B cell (primary cell): ENCODE measurements at places on chromosomes 3 and 15. TPM values are rescaled to one million over a fixed set of nuclear protein-coding genes. Genes with fewer than 3 reads are reported as not detected.

The CHDH gene
- polyA plus RNA-seq, result 0.03 and 0.22 TPM in 2 replicates

DNA sequence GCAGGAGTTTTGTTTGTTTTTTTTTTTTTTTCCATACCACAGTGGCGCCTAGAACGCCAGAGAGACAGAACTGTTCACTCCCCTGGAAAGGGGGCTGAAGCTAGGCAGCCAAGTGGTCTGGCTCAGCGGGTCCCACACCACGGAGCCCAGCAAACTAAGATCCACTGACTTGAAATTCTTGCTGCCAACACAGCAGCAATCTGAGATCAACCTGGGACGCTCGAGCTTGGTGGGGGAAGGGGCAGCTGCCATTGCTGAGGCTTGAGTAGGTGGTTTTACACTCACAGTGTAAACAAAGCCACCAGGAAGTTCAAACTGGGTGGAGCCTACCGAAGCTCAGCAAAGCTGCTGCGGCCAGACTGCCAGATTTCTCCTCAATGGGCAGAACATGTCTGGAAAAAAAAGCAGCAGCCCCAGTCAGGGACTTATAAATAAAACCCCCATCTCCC is 29.8 kb downstream of the SPICE1 start:
- DNase-seq, result no peak

The GSK3B gene
- 12.3 and 15.2 TPM in 2 replicates for polyA plus RNA-seq

- no peak for DNase-seq
Measured at GRCh38 chr15:77057685-77058084, 13.2 kb downstream of the TSPAN3 start.

The COL8A1 gene
- polyA plus RNA-seq, result not detected in 2 replicates

DNA sequence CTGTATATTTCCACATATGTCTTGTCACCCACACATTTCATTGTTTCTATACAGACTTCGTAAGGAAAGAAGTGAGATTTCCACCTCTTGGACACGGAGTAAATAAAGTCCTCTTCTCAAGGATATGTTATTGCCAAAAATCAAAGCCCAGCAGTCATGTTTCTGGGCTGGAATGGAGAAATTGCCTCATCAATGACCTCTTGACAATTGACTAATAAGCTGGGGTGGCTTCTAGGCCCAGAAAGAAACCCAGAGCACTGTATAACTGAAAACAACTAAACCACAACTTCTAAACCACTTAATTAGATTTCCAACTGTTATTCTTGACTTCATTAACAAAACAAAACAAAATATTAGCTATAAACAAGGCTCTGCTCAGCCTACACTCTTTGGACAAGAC is 56.4 kb upstream of the SLC24A5 start:
- DNase-seq, result no peak

- no peak for DNase-seq
Measured at GRCh38 chr3:178155521-178155920, 380.7 kb upstream of the KCNMB2 start.

DNA sequence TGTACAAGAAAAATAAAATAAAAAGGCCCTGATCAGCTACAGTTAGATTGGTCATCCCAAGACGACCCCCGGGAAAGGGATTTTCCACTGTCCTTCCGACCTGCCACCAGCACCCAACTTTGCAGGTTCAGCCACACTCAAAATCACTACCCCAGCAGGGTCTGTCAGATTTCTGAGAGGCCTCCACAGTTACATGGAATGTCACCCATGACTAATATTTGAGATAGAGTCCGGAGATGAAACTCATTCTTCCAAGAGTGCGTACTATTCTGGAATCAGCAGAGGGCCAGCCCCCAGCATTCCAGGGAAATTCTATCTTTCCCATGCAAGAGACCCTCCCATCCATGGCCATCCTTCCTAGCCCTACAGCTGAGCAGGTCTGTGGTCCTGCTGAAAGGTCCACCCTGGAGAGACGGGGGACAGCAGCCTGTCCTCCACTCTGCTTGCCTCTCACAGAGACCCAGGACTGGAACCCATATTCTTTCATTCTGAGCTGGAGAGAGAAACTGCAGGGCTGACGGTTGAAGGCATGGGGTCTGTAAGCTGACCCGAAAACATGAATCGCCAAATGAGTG is 5.8 kb downstream of the LIPC start:
- DNase-seq, result no peak

The TLR9 gene
- polyA plus RNA-seq, result 1.9 and 3.7 TPM in 2 replicates

DNA sequence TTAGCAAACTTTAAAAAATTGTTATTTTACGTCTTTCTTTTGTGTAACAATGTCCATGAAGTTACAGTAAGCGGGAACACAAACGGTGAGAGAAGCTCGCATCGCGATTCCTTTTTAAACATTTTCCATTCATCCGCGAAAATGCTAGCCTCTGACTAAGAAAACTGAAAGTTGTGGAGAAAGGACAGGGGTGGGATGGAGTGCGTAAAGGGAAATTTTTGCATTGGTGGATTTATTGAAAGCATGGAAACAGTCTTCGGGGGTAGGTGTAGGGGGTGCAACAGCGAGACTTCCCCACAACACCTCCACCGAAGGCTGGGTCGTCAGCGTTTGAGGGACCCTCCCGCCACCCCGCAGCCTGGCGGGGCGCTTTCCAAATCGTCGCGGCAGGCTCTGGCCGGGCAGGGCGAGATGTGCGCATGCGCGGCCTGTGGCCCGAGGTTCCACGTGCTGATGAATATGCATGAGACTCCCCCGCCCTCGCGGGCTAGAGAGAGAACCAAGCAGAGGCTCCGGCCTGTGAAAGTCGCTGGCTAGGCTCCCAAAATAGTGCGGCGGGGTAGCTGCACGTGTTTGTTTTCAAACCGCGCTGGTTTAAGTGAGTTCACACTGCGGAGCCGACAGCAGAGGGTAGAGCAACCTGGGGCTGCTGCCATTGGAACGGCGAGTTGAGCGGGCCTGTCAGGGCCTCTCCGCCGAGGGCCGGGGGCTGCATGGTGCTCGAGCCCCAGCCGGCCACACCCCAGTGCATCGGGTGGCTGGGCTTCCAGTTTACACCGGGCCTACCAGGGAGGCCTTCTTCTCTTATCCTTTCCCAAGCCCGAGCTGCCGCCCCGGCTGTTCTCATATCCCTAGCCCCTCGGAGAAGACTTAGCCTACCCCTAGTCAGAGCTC is 9.9 kb downstream of the ZIC1 start:
- no peak for DNase-seq

DNA sequence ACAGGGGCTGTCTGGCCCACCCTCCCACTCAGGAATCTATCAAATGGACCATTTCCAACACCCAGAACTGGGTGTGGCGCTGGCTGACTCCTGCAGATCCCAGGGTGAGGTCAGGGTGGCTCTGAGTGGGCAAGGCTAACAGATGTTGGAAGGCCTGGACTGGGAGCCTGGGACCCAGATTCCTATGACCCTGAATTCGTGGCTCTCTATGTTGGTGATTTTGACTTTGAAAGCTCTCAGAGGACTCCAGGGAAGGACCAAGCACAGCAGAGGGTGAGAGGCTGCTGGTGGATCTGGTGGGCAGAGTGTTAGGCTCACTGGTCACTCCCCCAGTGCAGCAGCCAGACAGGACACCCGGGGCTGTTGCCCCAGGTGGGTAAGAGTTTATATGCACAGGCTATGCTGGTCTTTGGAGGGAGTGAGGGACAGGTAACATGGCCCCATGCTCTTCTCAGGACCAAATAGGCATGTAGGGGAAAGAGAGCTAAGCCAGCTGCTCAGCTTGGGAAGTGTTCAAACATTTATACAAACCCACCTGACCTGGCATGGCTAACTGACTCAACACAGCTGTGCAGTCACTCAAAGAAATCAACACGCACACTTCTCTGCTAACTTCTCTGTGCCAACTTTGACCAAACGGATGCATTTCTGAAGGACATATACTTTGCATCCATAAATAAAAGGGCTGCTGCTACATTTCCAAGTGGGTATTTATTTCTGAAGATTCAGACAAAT is 62.6 kb upstream of the RAB6B start:
- no peak for DNase-seq

GRCh38 chr3:135911110-135911509 is 54.4 kb upstream of the PPP2R3A start:
- DNase-seq, result no peak

DNA sequence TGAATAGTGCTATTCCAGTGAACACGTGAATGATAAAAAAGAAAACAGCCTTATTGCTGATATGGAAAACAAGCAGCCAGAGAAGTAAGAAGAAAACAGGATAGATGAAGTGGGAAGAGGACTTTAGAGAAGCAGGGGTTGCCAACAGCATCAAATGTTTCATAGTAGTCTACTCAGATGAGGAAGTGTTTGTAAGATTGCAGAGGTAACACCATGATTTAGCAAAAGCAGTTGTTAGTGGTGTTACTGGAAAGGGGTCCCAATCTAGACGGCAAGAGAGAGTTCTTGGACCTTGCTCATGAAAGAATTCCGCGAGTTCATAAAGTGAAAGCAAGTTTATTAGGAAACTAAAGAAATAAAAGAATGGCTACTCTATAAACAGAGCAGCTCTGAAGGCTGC is 108.8 kb upstream of the MCTP2 start:
- DNase-seq, result no peak

The TICRR gene
- polyA plus RNA-seq, result 0.07 and 0.13 TPM in 2 replicates

GRCh38 chr15:30041868-30042267 is 40.9 kb upstream of the GOLGA8J start:
- DNase-seq, result no peak

The PSTPIP1 gene
- polyA plus RNA-seq, result 69.2 and 79.3 TPM in 2 replicates

The COMMD2 gene
- polyA plus RNA-seq, result 15.0 and 15.7 TPM in 2 replicates

The MCTP2 gene
- 38.3 and 47.1 TPM in 2 replicates for polyA plus RNA-seq

- DNase-seq, result no peak
Measured at GRCh38 chr3:150666167-150666566, 37.6 kb downstream of the ERICH6 start.

GRCh38 chr3:39133822-39134221 is 19.6 kb downstream of the CSRNP1 start:
- DNase-seq, result no peak

- no peak for DNase-seq
Measured at GRCh38 chr3:81503026-81503425, 258.4 kb downstream of the GBE1 start.

GRCh38 chr3:64262574-64263114 is 37.4 kb upstream of the PRICKLE2 start:
- no peak for DNase-seq

The ADAMTSL3 gene
- 0.01 TPM in 1 of 2 replicates, not detected in the other for polyA plus RNA-seq

The WNT5A gene
- polyA plus RNA-seq, result not detected in 2 replicates

The LMOD3 gene
- not detected in 2 replicates for polyA plus RNA-seq

The PLA2G4E gene
- not detected in 2 replicates for polyA plus RNA-seq

The TAGLN3 gene
- polyA plus RNA-seq, result not detected in 2 replicates

GRCh38 chr3:105976196-105976595 is 107.4 kb upstream of the CBLB start:
- no peak for DNase-seq

GRCh38 chr3:120449701-120450599 is 842 bp downstream of the FSTL1 start:
- peak; percentile 7 for DNase-seq

DNA sequence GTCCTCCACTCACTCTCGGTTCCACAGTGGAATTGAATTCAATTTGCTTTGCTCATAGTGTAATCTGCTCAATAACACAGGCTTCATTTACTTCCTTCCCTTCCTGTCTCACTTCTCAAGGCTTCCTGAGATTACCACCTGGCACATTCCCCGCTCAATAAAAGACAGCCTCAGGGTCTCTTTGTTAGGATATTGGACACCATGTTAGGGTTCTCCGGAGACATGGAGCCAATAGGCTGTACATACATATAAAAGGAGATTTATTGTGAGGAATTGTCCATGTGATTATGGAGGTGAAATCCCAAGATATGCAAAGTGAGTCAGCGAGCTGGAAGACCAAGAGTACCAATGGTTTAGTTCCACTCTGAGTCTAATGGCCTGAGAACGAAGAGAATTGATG is 974.5 kb downstream of the CADM2 start:
- no peak for DNase-seq

- DNase-seq, result no peak
Measured at GRCh38 chr3:160448845-160449635, 546 bp downstream of the TRIM59 start.

- no peak for DNase-seq
Measured at GRCh38 chr15:88484682-88485331, 17.3 kb downstream of the MRPS11 start.

- no peak for DNase-seq
Measured at GRCh38 chr3:134039161-134039862, 9.6 kb upstream of the SLCO2A1 start.

- peak; percentile 35 for DNase-seq
Measured at GRCh38 chr3:152382312-152383135, 113.8 kb downstream of the MBNL1 start.

The DPPA4 gene
- polyA plus RNA-seq, result 3.3 and 7.2 TPM in 2 replicates

DNA sequence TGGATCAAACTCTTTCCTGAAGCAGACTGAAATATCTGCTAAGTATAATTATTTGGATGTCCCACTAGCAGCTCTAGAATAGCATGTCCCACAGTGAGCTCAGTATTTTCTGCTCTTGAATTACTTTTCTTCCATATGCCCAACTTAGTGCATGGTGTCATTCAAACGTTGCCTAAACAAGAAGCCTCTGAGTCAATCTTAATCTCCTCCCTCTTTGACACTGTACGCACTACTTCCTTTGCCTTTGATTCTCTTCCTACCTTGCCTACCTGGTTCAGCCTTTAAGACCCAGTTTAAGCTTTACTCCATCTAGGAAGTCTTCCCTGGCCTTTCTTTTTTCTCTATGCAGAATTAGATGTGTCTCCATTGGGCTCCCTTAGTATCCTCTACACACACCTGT is 54.5 kb downstream of the SEC22A start:
- no peak for DNase-seq
